Stimulated activated CD8-positive, alpha-beta memory T cell treated with anti-CD3 and anti-CD28 coated beads, Interleukin-4, amount 100 ng/mL, for 1 hour (primary cell): ENCODE measurements at places on chromosomes 5 and 9.

DNA sequence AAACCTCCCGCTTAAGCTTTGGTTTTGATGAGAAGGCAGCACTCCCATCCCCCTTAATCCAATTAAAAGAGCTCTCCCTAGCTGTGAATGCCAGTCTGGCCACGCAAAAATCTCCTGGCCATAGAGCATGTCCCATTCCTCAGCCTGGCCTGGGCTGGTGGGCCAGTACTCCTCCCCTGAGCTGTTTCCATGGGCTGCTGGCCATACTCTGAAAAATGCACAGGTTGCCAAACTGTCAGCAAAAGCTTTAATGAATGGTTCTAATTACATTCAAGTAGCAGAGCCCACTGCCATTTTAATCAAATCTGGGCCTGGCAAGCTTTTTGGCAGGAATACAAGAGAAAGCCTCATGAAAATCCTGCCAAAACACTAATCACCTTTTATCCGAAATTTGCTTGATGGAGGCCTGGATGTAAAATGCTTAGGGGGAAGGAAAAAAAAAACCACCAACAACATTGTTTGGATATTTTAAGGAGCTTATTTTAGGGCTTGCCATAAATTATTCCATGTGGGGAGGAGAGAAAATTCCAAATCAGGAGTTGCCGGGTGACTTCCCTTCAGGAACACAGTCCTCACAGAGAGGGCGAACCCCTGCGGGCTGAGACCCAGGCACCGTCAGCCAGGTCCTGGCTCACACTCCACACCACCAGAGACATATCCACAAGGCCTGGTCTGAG is 243.3 kb downstream of the SEC61B start:
- DNase-seq: no peak

DNA sequence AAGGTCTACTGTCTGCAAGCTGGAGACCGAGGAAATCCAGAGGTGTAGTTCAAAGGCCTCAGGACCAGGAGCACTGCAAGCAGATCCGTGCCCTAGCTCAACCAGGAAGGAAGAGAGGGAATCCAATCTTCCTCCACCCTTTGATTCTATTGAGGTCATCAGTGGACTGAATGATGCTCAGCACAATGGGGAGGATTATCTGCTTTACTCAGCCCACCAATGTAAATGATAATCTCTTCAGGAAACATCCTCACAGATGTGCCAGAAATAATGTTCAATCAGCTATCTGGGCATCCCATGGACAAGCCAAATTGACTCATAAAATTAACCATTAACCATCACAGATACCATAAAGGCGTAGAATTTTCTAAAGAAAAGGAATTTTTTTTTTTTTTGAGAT is 92.0 kb downstream of the BASP1 start:
- DNase-seq: no peak

DNA sequence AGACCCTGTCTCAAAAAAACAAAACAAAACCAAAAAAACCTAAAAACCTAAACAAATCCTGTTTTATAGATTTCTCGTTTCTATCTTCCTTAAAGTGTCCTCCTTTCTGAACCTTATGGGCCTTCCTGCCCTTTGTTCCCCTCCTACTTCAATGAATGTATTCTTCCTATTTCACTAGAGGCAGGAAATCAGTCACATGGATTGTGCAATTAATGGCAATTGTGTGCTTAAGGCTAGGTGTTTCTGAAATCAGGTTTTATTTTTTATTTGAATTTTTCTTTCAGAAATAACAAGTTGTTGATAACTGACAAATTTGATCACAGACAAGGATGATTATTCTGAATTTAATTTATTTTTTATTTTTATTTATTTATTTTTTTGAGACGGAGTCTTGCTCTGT is 220.6 kb upstream of the SEMA6A start:
- no peak for DNase-seq

- DNase-seq: no peak
These were observed 116.9 kb upstream of the CPEB4 start for GRCh38 chr5:173771121-173771724.

DNA sequence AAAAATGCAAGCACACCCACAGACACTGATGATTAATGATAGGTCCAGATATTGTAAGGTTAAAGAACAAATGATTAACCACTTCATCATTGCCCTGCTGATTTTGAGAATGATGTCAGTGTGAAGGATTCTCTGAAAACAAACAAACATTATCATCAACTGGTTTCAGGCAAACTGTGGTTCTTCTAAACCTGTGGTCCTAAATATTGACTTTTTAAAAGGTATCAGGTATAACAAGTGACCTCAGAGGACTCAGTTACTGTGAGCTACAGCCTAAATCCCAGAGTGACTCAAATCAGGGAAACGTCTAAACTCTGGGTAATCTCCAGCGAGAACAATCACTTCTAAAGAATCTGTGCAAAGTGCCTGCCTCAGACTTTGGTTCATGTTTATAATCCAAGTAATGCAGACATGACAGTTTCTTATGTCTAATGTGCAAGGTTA is 172.3 kb upstream of the CDH6 start:
- DNase-seq: no peak

GRCh38 chr5:140327589-140327988 is 18.8 kb downstream of the HBEGF start:
- no peak for DNase-seq

DNA sequence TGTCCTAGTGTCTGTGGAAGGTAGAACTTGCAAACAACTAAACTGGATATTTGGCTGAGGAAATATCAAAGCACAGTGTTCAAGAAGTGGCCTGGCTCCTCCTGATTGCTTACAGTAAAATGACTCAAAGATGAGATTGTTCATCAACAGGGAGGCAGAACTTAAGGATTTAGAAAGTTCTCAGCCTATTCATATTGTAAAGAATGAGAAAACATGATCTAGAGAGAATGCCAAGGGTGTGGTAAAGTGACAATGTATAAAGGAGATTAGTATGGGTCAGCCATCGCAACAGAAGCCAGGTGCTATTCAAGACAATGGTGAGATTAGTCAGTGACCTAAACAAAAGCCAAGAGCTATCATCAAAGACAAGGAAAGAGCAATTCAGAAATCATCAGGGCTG is 372.3 kb downstream of the SPOCK1 start:
- DNase-seq: no peak

DNA sequence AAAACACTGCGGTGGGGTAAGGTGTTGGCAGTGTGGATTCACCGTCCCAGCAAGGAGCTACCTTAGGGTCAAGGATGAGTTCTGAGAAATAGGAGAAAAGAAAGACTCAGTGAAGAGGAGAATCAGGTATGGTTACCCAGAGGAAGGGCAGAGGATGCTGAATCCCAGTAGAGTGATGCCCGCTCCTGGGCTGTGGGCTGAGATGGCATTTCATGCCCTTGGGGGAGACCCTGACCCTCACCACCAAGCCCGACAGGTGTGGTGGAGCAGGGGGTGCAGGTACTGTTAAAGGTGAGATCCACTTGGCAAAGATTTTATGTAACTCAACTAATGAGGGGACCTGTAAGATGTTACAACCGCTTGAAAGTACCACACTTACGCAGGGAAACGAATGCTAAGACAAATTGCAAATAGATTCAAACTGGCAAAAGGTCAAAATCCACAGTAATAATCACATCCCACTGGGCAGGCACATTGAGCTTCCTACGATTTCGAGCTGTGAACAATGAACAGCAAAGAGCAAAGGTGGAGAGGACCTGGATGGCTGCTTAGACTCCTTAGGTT is 2.1 kb downstream of the RNU6ATAC start:
- DNase-seq: no peak

DNA sequence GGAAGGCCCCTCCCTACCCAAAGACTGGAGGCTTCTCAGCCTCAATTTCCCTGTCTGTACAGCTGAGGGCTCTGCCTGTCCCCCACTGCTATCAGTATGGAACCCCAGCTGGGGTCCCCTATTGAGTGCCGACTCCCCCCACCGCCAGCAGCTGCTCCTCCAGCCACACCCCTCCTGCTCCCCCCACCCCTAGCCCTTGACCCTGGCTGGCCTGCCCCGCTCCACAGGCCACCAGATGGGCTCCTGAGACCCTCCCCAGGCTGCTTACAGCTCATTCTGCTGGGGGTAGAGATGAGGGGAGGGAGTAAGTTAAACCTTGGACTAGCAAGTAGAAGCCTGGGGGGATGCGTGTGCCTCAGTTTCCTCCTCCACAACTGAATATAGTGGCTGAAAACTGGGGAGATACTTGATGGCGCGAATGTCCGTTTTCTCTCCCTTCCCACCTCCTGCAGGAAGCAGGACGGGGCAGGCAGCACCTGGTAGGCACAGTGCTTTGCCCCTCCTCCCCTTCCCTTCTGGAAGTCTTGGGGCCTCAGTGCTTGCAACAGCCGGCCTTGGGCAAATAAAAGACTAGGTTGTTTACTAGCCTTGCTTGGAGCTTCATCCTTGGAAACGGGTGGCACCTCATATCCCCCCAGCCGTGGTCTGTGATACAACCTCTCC is 19.1 kb downstream of the URM1 start:
- no peak for DNase-seq

DNA sequence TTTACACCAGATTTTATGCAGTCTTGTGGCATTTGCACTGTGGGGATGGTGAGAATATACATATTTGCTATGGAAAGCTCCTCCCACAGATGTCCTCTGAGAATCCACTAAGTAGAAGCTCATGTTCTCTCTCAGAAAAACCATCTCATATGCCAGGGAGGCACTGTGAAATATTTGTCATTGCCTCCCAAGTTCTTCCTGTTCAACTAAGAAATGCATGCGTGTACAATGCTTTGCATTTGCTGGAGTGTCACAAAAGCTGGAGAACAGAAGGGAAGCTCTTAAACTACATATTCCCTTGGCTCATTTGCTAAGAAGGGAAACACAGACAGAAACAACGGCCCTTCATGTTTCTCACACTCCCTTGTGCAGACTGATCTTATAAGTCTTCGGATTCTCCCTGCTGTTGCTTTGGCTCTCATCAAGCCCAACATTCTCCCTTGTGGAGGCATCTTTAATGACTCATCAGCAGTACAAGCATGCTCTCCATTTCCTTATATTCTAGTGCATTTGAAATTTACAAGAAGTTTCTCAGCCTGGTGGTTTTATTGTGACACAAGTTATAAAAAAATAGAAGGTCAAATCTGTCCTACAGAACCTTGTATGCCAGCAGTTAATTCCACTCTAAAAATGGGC is 220.6 kb downstream of the TRIM36 start:
- no peak for DNase-seq

DNA sequence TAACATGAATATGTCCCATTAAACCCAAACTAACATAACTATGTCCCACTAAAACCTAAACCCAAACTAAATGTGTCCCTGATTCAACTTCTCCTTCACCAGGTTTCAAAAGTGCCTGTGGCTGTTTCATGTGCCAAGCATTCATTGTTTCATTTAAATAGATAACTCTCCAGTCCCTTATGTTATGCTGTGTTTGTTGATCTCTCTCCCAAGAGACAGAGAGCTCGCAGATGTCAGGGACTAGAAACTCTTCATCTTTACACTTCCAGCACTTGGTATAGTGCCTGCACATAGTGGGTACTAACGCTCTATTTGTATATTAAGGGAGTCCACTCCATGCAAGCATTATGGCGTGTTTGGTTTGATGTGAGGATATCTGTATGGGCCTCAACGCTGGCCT is 118.0 kb downstream of the GPBP1 start:
- DNase-seq: no peak

DNA sequence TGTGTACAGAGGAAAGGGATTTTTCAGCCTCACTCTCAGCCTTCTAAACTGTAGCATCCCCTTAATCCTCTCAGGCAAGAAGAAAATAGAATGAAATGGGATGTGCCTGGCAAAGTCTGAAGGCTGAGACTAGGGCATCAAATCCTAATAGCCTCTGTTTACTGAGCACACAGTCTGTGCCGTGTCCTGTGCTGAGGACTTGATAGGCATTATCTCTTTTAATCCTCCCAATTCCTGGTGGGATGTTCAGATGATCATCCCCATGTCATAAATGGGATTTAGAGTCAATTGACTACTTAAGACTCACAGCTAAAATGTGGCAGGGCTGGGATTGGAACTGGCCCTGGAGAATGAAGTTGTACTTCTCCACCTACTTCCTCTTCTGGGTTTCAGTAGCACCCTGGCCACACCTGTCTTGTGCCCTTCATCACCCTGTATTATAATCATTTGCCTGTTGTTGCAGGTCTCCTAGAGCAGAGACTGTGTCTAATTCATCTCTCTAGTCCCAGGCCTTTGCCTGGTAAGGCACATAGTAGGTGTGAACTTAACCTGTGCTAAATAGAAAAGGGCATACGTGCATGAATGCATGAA is 81.0 kb downstream of the WWC1 start:
- no peak for DNase-seq

DNA sequence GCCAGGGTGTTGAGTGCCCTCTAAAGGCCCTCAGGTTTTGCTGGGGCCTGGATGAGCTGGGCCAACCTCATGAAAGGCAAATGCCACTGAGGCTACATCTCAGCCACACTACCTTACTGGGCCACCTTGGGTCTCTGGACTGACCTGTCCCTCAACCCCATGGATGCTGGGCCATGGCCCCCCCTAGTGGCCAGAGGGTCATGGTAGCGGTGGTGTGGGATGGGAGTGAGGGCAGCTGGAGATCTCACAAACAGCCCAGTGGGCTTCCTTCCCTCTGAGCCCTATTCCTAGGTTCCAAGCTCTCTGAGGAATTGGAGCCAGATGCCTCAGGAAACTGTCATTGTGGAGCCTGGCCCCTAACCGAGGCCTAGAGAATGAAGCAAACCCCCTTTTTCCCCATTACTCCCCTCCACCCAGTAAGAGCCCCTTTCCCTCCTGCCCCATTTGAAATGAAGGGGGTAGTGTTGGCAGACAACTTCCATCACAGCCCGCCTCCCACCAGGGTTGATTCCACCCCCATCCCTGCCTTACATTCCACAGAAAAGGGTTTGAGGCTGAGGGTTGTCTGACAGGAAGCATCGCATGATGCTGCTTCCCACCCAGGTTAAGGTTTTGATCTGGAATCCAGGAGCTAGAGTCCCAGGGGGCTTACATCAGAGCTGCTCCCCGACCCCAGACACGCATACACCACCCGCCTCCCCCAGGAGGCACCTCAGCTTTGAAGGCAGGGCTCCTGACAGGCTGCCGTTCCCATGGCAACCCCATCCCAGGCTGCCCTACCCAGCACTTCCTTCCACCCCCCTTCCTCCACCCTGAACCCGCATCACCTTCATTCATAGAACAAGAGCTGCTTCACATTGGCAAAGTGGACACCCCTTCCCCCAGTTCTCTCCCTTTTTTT is 63.9 kb downstream of the PCDH1 start:
- DNase-seq: no peak

- DNase-seq: no peak
These were observed 200.6 kb upstream of the ZNF618 start for GRCh38 chr9:113675475-113675941.

DNA sequence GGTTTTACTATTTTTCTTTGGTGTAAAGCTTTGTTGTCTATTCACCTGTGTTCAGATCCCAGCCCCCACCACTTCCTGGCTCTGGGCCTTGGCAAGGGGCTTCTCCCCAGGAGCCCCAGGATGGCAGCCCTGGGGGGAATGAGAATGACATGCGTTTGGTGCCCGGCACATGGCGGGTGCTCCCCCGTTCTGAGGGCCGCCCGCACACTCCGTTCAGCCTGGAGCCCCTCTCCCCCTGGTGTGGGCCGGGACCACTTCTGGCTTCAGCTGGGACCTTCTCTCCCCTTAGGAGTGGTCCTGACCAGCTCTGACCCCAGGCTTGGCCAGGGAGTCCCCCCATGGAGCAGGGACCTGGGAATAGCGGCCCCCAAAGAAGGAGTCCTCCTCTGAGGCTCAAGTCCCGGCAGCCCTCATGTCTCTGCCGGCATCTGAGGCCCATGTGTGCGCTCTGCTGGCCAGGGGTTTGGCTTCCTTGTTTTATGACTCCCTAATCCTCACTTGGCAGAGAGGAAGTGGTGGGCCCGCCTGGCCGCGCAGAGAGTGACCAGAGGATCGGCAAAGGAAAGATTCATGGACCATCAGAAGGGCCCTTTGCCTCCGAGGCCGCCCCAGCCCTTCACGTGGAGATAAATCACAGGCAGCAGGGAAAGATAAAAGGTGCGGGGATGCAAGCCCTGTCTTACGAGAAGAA is 57.0 kb upstream of the LMX1B start:
- DNase-seq: no peak
